Left renal cortex interstitium (tissue), 4 donors: ENCODE measurements at places on chromosomes 1 and 21. TPM values are rescaled to one million over a fixed set of nuclear protein-coding genes. Genes with fewer than 3 reads are reported as not detected.

DNA sequence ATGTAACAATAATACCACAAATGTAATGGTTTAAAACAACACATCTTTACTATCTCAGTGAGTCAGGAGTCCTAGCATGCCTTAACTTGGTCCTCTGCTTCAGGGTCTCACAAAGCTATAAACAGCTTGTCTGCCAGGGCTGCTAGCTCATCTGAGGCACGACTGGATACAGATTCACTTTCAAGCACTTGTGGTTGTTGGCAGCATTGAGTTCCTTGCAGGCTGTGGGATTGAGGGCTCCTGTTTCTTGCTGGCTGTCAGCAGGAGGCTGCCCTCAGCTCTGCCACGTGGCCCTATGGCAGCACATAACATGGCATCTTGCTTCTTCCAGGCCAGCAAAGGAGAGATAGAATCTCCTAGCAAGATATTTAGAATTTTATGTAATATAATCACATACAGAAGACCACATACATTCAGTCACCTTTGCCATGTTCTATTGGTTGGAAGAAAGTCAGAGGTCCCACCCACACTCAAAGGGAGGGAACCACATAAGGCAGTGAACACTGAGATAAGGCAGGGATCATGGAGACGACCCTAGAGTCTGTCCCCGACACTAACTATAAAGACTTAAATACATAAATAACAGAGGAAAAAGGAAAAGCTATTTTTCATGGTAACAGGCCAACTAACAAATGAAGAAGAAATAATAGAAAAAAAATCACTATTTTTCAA, 18.9 kb upstream of the IPP start:
- no peak for DNase-seq

- DNase-seq = no peak
Observed at GRCh38 chr1:75310067-75310466, 175.9 kb downstream of the LHX8 start.

- DNase-seq = no peak
Observed at GRCh38 chr1:158496374-158496773, 24.4 kb downstream of the OR10R2 start.

DNA sequence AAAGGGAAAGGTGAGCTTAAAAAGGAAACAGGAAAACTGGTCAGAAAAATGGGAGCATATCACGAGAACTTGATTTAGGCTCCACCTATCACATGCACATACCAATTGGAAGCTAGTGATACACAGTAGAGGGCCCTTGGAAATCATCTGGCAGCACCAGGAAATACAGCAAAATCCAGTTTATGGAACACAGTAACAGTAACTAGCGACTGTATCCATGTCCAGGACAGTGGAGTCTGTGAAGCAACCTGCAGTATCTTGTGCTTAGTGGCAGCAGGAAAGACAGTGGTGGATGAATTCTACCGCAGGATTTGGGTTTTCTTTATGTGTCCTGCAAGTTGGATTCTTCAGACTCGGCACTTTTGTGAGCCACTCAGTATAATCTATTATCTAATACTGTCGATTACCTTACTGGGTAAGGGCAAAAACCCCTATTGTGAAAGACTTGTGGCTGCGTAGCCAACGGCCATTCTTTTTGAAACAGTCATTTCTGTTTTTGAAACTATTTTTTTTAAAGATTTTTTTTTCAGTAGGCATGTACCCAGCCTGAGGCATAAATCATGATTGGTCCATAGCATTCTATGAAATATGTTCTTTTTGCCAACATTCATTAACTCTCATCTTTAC, 1.6 kb upstream of the KDM4A start:
- no peak for DNase-seq

GRCh38 chr1:102772831-102773230, 335.5 kb downstream of the COL11A1 start:
- DNase-seq = no peak

GRCh38 chr1:14682941-14683621, 84.6 kb downstream of the KAZN start:
- peak; percentile 28 for DNase-seq

DNA sequence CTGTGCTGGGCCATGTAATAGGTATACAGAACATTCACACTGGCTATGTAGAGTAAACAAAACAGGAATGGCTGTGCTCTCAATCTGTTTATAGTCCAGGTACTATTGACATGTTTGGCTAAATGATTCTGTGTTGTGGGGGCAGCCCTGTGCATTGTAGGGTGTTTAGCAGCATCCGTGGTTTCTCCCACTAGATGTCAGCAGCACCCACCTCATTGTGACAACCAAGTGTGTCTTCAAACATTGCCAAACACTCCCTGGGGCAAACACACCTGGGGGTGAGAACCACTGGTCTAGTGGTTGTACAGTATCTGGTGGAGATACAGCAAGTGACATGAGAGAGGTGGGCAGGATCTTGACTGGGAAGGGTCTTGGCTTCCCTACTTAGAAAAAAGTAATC, 80.4 kb upstream of the SPATA6 start:
- no peak for DNase-seq

GRCh38 chr1:229251185-229251584, 19.7 kb upstream of the RAB4A start:
- no peak for DNase-seq

DNA sequence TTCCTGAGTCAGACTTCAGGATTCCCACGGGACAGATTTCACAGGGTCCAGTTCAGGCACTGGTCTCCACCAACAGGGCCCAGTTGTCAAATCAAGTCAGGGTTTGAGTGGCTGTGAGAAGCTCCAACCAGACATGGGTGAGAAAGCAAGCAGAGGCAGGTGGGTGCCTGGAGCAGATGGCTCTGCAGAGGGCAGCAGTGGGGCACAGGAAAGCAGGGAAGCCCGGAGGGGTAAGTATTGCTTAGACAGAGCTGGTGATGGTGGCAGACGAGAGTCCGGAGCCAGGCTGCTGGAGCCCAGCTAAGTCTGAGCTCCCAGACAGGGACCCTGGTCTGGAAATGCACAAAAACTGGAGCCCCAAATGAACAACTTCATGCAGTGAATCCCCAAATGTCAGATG, 40.4 kb downstream of the RIMS3 start:
- no peak for DNase-seq

DNA sequence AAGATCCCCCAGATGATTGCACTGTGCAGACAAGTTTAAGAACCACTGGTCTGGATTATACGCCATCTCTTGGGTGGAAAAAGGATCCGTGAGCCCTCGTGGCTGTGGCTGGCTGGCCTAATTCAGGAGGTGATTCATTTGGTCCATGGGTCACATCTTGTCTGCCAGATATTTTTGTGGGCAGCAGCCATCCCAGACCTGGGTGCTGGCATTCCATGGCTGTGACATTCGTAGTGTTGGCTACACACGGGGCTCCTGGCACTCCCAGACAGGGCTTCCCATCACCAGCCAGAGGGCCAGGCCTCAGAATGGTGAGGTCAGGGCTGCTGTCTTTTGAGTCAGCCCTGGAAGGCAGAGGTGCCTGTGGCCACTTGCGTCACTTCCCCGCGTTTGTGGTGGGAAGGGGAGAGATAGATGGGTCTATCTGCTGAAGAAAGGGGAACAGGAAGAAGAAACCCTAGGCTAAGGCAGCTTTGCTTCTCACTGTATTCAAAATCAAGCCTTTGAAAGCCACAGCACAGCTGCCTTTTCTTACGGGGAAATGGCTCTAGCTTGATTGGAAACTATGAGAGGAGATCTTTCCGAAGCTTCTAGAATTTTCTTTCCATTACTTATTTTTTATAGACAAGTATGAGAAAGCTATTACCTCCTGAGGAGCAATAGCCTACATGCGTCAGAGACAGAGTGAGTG, 32.4 kb downstream of the EIF2D start:
- DNase-seq = no peak

The LEFTY2 gene
- 1.1 TPM for polyA plus RNA-seq

The FGR gene
- 1.5 TPM for polyA plus RNA-seq

The RUNX1 gene
- 1.5 TPM for polyA plus RNA-seq

The PPIAL4G gene
- 0.08 TPM for polyA plus RNA-seq
